NCI-H748 treated with DMSO at 0.1 percent for 48 hours (cell line): ENCODE measurements at places on chromosomes 3 and 15.

GRCh38 chr3:72263223-72263990 is 478.5 kb upstream of the PROK2 start:
- DNase-seq, result no peak

DNA sequence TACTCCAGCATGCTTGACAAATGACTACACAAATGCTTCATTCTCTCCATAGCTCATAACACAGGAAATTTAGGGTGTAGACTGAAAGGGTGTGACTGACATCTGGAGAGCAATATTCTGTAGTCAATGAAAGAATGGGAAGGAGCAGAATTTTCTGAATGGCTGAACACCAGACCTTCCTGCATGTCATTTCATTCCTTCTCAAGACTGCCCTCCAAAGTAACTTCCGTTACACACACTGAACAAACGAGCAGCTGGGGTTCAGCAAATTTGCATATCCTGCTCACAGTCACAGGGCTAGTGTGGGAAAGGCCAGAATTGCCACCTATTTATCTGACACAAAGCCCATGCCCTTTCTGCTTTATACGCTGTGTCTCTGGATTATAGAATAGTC is 325.0 kb upstream of the CFAP20DC start:
- no peak for DNase-seq

DNA sequence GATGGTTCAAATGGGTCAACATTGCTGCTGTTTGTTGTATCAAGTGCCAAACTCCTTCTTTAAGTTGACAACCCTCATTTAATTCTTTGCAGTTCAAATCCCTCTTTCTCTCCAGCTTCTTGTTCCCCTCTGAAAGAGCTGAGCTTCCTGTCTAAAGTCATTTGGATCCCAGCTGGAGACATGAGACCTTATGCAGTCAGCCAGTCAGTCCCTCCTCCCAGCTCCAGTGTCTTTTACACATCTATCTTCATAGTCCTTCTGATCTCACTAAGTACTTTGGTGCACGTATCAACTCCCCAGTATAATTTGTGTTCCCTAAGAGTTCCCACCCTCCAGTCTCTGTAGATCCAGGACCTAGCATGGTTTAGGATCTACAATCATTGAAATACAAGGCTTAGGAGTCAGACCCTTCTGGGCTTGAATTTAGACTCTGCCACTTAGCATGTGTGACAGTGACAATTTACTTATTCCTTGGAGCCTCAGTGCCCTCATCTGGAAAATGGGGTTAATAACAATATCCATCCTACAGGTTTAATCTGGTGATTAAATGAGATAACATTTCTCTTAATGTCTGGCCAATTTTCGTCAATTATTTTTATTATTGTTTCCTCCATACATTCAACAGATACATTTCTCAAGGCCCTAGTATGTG is 102.8 kb upstream of the SEMA6D start:
- DNase-seq, result no peak

DNA sequence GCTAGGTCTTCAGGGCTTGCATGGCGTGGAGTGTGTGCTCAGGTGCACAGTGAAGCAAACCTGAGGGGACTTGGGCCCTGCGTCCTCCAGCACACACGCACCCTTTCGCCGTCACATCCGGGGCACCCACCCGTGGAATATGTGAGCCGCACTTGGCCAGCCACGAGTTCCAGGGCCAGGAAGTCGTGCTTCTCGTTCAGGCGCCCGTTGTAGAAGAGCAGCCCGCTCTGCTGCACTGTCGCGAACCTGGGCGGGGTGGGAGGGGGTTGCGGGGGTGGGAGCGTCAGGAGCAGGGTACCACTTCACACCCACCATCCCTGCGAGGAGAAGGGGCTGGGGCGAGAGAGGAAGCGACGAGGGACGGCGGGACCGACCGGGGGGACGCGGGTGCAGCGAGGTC is 7.1 kb downstream of the CELSR3 start:
- DNase-seq, result no peak

DNA sequence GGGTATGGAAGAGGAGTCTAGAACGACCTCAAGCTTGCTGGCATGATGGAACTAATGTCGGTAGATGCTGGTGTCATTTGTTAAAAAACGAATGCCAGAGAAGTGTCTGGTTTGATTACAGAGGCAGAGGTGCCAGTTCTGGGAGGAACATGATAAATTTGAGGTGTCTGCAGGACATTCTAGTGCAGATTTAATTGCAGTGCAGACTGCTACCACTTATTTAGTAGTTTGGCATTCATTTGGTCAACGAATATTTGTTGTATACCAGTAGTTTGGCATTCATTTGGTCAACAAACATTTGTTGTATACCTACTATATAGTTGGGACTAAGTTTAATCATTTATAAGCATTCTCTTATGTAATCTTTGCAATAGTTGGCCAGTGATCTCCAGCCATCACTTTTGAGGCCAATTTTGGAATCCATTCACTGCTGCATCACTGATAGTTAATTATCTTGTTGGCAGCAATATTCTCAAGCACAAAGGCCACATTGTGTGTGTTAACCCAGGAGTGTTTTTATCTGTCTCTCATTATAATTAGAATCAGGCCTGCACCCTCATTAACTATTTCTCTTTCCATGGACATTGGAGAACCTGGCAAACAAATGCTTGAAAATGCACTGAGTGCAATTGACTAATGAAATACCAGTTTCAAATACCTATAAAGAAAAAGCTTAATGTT is 19.5 kb upstream of the TGFBR2 start:
- no peak for DNase-seq

GRCh38 chr3:196624907-196625306 is 14.6 kb upstream of the NRROS start:
- no peak for DNase-seq

- DNase-seq, result no peak
Measured at GRCh38 chr3:55185380-55185779, 257.5 kb upstream of the LRTM1 start.

DNA sequence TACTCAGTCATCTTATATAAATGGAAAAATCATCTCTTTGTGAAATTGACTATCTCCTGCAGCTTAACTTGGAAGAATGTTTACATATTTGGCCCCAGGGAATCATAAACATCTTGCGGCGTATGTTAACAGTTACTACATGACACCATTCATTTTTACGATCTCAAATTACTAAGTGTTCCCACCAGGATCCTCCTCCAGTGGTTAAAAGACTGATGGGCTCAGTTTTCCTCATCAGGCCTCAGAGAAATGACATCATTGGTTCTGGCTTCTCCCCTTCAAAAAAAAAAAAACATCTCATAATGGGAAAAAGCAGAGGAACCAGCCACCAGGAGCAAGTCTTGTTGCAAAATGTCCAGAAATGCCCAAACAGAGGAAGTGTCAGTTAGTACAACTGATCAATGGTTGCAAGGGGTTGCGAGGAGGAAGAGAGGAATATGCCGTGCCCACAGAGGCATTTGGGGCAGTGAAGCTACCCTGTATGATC is 70.5 kb upstream of the LIPC start:
- DNase-seq, result no peak

DNA sequence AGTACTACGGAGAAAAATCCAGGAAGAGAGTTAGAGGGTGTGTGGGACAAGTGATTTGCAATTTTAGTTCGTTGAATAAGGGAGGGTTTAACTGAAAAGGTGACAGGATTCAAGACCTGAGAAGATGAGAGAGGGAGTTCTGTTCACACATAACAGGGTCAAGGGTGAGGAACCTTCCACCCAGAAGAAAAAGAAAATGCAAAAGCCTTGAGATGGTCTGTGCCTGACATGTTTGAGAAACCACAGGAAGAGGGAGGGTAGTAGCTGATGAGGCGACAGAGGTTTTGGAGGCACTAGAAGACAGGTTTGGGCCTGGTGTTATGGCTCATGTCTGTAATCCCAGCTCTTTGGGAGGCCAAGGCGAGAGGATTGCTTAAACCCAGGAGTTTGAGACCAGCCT is 591 bp upstream of the SLC25A20 start:
- no peak for DNase-seq

DNA sequence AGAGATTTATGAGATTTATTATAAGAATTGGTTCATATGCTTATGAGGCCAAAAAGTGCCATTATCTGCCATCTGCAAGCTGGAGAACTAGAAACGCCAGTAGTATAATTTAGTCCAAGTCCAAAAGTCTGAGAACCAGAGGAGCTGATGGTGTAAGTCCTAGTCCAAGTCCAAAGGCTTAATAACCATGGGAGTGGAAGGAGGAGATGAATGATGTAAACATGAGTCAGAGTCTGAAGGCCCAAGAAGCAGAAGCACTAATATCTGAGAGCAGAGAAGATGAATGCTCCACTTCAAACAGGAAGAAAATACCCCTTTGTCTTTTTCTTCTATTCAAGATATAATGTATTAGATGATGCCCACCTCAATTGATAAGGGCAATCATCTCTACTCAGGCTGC is 185.7 kb downstream of the CGGBP1 start:
- DNase-seq, result no peak
